ENCODE measurements at places on chromosomes 3 and 15.
A peak's percentile ranks its signal among the peaks of the same experiment; 100 is the strongest.

DNA sequence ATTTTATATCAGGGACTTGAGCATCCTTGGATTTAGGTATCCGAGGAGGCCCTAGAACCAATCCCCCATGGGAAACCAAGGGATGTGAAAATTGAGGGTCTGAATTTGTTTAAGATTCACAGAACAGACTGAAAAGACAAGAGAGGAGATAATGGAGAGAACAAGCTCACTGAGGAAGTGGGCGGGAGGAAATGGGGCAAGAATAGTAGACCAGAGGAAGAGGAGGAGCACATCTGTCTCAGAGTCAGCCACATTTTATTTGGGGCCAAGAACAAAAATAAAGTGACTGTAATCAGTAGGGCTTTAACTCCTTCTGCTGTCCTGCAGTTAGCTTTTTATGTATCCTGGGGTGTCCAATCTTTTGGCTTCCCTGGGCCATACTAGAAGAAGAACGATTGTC, 63.8 kb downstream of the BLM start:
- DNase-seq, result no peak

- no peak for DNase-seq
These were observed 35.6 kb downstream of the SCAP start for GRCh38 chr3:47440131-47440530.

GRCh38 chr3:129942296-129942695, 32.2 kb upstream of the TRH start:
- DNase-seq, result peak; percentile 45

GRCh38 chr15:75073197-75073596, 49.8 kb downstream of the PPCDC start:
- DNase-seq, result no peak

DNA sequence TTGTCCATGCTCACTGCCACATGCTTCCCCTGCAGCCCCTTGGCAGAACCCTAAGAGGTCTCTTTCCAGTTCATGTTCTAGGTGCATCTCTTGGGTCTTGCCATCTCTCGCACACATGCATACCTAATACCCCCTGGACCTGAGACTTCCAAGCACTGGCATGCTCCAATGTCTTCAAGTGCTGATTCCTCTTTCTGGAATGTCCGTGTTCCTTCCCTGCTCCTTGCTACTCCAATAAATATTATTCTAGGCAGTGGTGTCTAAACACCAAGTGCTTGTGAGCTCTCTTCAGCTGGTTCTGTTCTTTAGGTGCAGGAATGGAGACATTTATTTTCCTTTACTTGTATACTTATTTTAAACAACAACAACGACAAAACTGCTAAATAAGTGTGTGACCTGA, 370.1 kb downstream of the LPP start:
- DNase-seq, result no peak

DNA sequence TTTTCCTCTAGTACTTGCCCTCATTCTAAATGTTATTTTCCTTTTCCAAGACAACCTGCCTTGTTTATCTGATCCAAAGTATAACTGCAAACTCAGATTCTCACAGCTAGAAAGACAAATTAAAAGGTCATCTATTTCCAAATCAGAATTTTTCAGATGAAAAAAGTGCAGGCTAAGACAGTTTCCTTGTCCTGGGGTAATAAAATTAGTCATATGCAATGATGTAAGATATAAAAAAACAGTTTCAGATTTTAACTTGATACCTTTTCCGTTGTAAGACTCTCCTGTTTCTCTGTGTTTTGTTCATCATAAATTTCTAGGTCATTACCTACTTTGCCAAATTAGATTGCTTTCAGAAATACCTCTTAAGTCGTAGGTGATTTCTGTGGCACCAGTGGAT, 238.4 kb upstream of the PEX5L start:
- no peak for DNase-seq

DNA sequence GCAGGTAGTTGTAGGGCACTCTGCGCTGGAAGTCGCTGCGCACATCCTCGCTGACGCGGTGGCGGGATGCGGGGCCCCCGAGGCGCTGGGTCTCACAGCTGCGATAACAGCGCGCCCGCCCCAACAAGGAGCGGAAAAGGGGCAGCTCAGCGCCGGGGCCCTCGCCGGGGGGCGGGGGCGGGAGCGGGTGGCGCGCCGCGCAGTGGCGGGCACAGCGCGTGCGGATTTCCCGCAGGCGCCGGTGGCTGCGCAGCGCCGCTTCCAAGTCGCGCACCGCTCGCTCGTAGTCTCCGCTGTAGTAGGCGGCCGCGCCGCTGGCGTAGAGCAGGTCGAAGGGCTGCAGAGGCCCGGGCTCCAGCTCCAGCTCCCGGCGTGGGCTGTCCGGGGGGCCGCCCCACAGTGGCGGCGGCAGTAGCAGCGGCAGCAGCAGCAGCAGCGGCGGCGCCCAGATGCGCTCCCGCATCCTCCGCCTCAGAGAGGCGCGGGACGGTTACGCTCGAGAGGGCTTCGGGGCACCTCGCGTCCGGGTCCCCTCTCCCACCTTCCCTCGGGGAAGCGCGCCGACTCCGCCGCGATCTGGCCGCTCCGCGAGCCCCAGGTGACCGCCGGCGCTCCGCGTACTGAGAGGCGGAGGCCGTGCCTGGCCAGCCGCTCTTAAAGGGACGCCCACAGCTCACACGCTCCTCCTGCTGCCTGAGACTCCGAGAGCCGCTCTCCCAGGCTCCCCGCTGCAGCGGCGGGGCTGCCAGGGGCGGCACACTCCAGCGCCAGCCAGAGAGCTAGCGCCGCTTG, at the start of gene P3H2:
P3H2 (minus strand) TSS at position 629 of the 792 bp plus-strand sequence; CDS start at position 463, 166 bp downstream.
- DNase-seq, result peak; percentile 27

DNA sequence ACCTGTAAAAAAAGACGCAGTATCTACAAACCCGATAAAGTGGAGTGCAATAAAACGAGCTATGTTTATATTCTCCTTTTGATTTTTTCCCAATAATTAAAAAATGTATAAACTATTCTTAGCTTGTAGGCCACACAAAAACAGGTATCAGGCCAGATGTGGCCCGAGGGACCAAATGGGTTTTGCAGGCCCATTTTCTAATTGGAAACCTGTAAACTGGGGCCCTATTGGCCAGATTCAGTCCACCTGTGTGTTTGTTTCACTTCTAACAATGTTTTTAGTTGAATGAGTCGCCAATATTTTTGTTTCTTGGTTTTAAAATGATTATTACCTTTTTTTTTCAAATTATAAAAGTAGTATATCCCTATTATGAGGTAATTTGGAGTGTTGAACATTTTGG, 29.7 kb downstream of the ZBTB38 start:
- no peak for DNase-seq

- no peak for DNase-seq
These were observed 247.0 kb downstream of the STXBP5L start for GRCh38 chr3:121155028-121155427.

DNA sequence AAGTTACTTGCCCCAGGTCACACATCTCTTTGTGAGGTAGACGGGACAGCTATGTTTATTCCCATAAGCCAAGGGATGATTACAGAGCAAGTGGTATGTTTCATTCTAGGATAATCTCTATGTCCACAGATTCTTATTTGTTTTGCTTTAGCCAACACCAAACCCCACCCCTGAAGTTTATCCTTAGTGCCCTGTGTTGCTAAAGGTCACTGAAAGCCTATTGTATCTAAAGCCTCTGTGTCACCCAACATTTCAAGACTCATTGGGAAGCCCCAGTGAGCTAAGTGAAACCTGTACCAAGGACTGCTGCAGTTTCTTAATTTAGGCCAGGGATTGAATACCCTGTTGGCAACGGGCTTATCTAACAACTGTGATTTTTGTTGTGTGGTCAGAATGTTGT, 135.6 kb downstream of the ADAMTS9 start:
- no peak for DNase-seq

DNA sequence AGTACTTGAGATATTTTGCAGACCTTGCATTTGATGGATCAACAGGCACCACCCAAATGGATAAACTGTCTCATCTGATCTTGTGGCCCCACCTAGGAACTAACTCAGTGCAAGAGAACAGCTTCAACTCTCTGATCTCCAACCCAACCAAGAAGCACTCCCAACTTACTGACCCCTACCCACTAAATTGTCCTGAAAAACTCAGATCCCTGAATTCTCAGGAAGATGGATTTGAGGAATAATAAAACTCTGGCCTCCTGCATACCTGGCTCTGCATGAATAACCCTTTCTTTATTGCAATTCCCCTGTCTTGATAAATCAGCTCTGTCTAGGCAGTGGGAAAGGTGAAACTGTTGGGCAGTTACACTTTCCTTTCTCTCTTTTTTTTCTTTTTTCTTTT, 247.9 kb downstream of the ZPLD1 start:
- DNase-seq, result no peak

- DNase-seq, result no peak
These were observed 216.3 kb upstream of the LRTM1 start for GRCh38 chr3:55144015-55144673.

DNA sequence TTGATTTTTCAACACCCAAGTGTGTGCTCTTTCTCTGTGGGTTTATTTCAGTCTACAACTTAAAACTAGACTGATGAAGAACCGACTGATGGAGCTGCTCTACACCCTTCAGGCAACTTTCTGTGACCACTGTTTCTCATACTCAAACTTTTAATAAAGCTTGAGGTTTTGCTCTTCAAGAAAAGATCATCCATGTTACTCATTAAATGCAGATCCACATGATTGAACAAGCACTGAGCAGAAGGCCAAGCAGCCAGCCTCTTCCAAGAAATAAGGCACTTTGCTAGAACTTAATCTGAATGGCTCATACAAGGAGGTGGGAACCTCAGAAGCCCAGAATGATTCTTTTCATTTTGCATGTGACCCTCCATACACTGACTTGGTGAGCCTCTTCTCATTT, 8.7 kb downstream of the SLC27A2 start:
- DNase-seq, result no peak

GRCh38 chr3:12345584-12346494, 57.0 kb downstream of the PPARG start:
- DNase-seq, result no peak

GRCh38 chr15:46111730-46112129, 476.9 kb downstream of the SQOR start:
- no peak for DNase-seq

DNA sequence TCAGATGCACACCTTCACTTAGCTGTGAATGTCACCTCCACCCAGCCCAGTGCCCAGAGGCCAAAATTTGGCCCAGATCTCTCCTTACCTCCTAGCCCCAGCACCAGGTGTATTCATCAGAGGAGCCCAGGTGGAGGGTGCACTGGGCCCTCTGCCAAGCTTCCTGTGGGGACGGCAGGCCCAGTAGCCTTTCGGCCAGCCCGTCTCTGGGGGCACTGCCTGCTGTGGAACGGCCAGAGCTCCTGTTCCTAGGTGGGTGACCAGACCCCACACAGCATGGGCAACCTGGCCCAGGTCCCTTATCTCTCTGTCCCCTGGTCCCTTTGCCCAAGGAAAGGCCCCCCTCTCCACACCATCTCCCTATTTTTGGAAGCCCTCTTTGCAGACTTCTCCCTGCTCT, 67.8 kb downstream of the AAGAB start:
- DNase-seq, result no peak

- no peak for DNase-seq
These were observed 39.7 kb downstream of the DIPK2A start for GRCh38 chr3:144011251-144011799.

- no peak for DNase-seq
These were observed 364.9 kb downstream of the NAALADL2 start for GRCh38 chr3:175224051-175224450.

- DNase-seq, result no peak
These were observed 20.0 kb upstream of the TRANK1 start for GRCh38 chr3:36964817-36965216.

- no peak for DNase-seq
These were observed 62.4 kb downstream of the ARNT2 start for GRCh38 chr15:80466543-80466942.

GRCh38 chr3:87694678-87695077, 364.1 kb downstream of the CGGBP1 start:
- no peak for DNase-seq

DNA sequence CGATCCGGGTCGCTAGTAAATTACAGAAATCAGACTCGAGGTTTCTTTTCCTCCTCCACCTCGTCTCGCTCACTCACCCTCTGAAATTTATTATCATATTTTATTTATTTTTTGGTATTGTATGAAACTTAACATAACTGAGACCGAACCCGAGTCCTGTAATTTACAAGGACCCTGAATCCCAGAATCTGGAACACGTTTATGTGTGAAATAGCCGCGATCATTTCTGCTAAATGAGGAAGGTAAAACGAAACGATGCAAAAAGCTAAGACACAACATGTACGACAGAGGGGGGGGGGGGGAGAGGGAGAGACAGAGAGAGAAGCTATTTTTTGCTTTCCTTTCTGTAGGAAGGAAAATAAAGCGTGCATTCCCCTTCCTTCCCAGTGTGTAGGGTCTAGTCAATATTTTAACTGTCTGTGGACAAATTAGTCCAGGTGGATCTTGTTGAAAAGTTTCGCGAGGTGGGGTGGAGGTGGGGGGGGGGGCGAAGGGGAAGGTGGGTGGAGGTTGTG, 1.6 kb downstream of the BBX start:
- no peak for DNase-seq

DNA sequence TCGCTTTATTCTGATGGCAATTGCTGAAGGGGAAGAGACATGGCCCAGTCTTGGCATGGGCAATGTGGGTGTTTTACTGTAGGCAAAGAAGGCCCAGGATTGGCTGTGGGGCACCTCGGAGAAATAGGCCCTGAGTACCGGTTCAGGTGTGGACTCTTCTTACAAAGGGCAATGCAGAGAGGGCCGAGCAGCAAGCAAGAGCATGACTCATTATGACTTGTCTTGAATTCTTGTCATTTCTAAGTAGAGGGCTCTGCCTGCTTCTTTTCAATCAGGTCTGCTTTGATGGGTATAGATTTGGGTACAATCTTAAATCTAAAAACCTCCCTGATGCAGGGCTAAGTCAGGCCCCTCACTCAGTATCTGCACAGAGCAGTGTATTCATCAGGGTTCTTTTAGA, 14.8 kb upstream of the BUB1B start:
- no peak for DNase-seq

- no peak for DNase-seq
These were observed 731.6 kb downstream of the GBE1 start for GRCh38 chr3:81029861-81030260.

All from stimulated activated naive CD8-positive, alpha-beta T cell treated with anti-CD3 and anti-CD28 coated beads, Interleukin-15, amount 100 ng/mL, for 72 hours (primary cell).